Activated CD8-positive, alpha-beta memory T cell treated with anti-CD3 and anti-CD28 coated beads, Interleukin-2, amount 50 U/mL, for 4 hours (primary cell): ENCODE measurements at places on chromosomes 6 and 20.

GRCh38 chr20:14360416-14360815, 23.0 kb upstream of the FLRT3 start:
- no peak for DNase-seq

GRCh38 chr20:21719592-21720214, 14.2 kb downstream of the PAX1 start:
- DNase-seq: peak; percentile 23

GRCh38 chr20:5630071-5630470, 120.1 kb upstream of the SHLD1 start:
- no peak for DNase-seq

- DNase-seq: no peak
Observed at GRCh38 chr6:168415098-168415992, 25.6 kb upstream of the SMOC2 start.

- DNase-seq: no peak
Observed at GRCh38 chr6:2021713-2022125, 223.7 kb downstream of the GMDS start.

- no peak for DNase-seq
Observed at GRCh38 chr6:17935188-17936149, 52.0 kb downstream of the KIF13A start.

GRCh38 chr6:131868836-131869235, 61.0 kb downstream of the ENPP1 start:
- DNase-seq: no peak

DNA sequence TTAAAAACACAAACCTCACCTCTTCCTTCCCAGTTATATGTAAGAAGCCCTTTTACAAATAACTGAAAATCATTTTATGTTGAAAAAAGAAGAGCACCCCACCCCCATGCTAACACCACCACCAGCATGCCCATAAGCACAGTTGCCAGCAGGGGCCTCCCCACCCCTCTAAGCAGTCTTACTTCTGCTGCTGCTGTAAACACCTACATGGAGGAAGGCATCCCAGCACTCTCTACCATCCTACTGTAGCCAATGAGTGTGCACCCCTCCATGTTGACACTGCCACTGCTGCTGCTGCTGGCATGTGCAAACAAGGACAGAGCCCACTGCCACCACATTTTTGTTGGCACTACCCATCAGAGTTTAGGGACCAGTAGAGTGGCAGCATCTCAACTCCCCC, 49.6 kb upstream of the PHIP start:
- DNase-seq: no peak

DNA sequence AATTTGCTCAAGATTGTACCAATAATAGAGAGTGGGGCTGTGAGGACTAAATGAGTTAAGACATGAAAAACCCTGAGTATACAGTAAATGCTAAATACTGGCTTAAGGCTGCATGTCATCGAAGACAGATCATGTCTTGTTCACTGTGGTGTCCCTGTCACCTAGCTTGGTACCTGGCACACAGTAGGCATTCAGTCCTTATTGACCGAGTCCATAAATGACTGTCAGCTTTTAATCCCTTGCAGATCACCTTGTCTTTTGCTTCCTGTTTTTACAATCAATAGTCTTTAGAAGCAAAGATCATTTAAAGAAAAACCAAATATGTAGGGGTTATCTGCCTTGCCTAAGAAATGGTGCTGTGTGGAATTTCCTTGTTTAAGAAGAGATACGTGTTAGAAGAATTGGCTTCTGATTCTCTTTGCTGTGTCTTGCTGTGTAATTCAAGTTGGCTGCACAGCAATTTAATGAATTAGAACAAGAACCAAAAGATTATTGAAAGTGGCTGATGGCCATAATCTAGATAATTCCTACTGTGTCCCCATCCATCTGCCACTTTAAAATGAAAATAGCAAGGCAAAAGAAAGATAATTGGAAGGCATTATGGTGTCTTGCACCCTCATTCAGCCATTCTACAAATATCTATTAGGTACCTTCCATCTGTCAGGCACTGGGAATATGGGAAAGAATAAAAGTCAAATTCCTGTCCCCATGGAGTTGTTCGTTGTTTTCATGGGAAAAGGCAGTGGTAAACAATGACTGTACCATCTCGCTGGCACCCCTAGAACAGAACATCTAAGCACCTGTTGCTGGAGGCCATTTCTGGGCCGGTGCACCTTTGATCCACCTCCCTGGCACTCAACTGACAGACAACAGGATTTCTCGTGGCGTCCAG, 12.4 kb upstream of the MAPK13 start:
- no peak for DNase-seq

DNA sequence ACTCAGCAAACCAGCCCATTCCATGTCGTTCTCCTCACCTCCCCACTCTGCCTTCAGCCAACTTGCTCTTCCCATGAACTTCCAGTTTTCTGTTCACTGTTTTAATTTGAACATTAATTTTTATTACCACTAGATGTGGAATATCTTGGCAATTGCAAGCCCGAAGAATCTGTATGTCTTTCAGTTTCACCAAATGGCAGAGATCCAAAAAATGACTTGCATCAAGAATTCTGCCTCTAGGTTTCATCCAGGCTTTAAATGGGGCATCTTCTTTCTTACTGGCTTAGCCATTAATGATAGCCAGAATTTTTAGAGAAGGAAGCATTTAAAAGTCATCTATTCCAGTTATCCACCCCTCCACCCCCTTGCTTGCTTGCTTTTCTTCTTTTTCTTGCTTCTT, 39.0 kb downstream of the CAP2 start:
- DNase-seq: no peak

DNA sequence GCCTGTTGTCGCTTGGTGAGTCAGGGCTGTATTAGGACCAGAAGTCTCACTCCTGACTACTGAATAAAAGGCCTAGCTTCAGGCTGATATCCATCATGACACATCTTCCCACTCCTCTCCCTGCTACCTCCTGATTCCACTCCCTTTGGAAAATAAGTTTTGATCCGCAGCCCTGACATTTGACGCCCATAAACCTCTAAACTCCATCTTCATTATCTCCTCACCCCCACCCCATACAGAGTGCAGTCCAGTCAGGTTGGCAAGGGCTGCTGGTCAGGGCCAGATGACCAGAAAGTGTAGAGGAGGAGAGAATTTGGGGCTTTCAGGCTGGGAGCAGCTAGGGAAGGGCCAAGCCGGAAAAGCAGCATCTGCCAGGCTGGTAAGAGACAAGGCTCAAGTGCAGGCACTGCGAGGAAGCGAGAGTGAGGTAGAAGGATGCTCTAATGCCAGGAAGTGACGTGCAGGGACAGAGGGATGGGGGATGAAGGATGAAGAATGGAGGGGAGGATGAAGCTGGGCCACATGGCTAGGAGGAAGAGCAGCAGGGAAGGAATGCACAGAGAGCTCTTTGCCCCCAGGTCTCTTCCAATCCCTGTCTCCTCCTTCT, 1.2 kb downstream of the GGT7 start:
- no peak for DNase-seq

DNA sequence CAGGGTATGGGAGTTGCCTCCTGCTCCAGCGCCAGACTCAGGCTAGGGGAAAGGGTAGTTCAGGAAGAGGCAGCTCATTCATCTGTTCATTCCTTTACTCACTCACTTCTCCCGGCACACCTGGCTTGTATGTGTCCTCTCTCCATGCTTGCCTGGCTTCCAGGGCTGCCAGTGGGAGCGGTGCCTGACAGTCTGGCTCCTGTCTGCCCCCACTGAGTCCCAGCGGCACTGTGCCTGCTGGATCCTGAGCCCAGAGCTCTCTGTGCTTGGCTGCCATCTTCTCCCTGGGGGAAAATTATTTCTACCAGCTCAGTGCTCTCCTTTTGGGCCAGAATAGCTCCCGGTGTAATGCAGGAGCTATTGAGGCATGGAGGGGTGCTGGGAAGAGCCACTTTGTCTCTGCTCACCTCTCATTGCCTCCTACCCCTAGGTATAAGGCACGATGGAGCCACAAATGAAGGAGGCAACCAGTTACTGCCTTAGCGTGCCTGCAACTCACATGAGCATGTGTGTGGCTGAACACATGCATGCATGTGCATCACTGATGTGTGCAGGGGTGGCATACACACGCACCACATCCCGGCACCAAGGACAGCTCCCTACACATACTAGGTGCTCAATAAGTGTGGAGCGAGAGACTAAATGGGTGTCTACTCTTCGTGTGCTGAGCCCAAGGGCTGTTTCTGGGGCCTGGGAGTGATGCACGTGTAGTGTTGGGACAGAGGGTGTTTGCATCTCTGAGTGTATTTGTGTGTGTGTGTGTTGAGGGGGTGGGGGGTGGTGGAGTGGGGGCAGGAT, 46.6 kb downstream of the CDH22 start:
- DNase-seq: no peak

- peak; percentile 49 for DNase-seq
Observed at GRCh38 chr6:152206072-152206818, 398.8 kb downstream of the ESR1 start.

DNA sequence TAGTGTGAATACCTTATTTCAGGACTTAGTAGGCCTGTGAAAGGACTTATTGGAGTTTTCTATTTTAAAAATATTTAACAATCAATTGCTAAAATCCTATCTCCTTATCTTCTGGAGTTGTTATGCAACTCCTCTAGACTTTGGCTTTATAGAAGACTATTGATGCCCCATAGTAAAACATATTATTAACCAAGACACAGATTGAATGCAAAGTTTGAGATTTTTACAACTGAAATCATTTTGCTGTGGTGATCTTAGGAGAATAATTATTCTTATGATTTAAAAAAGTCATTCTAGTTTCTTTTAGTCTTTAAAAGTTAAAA, 4.5 kb downstream of the HEY2 start:
- DNase-seq: no peak

DNA sequence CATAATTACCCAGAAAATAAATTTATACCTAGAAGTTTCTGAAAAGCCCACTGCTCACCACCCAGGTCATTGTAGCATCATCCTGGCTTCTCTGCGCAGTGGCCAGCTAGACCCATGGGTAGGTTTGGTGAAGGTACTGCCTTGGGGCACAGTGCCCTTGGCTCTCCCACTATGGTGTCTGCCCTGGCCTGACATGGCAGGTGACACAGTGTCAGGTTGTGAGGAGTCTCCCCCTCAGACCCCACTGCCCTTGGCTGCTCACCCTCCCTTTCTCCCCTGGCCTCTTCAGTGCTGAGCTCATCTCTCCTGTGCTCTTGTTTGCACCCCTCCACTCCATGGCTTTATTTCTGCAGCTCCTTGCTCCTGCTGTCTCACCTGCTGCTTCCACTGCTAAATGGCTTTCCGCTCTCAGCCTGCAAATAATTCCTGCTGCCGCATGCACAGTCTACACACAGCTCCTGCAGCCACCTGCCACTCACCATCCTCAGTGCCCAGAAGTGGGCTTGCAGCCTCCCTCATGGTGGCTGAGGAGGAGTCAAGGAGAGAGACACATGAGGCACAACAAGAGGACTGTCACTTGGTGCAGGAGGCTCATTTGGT, 313.4 kb upstream of the MOCS1 start:
- DNase-seq: no peak

GRCh38 chr6:85389151-85389797, 60.6 kb upstream of the NT5E start:
- peak; percentile 31 for DNase-seq

DNA sequence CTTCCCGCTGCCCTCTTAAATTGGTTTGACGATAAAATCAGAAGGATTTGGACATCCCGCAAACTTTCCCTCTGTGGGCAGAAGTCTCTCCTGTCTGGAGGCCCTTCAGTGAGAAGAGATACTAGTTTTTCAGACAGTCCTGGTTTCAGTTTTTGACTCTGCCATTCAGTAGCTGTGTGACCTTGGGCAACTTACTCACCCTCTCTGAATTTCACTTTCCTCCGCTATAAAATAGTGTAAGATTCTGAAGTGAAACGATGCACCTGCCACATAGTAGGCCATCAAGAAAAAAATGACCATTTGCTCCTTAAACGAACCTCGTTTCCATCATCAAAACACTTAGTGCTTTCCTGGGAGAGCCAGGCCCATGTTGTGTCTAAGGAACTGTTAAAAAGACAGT, 97.2 kb downstream of the LINC00237 start:
- DNase-seq: no peak

DNA sequence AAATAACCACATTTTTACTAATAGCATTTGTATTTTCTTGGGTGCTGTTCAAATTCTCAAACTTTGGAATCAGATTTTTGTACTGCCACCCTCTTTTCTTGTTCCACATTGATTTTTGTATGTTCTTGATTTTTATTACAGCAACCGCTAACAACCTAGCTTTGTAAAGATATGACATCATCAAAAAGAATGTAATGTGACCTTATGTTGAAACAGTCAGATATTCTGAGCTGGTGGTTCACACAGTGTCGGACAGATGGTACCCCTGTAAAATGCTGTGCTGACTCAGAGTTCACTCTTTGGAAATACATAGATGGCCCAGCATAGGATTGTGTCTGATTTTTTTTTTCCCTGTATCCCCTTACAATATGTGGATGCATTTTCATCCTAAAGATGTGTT, 118.9 kb downstream of the QKI start:
- DNase-seq: no peak

DNA sequence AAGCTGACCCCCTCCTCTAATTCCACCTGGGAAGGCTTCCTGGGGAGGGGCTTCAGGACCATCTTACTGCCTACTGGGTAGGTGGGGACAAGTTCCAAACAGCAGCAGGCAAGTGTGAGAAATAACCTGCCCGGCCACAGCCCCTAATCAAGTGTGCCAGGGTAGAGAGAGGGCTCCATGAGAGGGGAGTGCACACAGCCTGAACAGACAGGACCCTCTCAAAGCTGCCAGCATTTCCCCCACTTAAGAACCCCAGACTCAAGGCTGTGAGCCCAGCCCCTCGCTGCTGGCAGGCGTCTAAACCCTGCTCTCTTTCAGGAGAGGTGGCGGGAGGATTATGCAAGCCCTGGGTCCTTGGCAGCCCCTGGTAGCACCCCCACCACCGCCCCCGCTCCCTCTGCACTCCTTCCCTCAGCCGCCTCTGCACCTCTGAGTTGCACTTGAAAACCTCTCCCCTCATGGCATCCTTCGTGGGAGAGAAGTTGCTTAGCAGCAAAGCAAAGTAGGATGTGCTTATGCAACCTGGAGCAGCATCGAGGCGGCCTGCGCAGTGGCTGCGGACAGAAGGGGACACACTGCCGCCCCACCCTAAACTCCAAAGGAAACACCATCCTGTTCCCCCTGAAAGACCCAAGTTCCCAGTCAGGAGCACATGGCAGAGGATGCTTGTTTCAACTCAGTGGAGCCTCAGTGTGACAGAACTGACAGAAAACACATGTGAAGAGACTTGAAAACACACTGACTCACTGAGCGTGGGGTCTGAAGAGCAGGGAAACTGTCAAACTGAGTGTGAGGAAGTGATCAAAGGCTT, 10.5 kb downstream of the DDRGK1 start:
- DNase-seq: no peak

DNA sequence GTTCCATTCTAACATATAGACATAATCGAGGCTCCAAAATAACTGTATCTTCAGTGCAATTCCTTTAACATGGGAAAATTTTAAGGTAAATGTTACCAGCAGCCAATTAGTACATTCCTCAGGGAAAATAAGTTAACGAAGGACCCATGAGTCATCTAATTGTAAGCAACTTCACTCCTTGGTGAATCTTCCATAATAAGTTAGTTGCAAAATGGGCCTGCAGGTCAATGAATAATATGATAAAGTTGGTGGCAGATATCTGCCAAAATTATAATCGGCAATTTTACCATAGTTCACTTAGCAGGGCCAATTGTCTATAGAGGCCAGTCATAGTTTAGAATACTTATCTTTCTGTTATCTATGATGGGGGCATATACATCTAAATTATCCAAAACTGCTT, 42.3 kb downstream of the QRSL1 start:
- DNase-seq: no peak
